Endodermal cell (in vitro differentiated cells): ENCODE measurements at places on chromosomes 11 and 22. TPM values are rescaled to one million over a fixed set of nuclear protein-coding genes. Genes with fewer than 3 reads are reported as not detected.

Gene XKR3
- not detected in 3 replicates for total RNA-seq

Gene ANAPC15
- 54.9 and 57.9 TPM in 2 replicates for total RNA-seq

Gene ANO5
- total RNA-seq = 6.2 TPM in 2 replicates

Gene ISX
- total RNA-seq = 0.13 to 0.15 TPM in 2 of 3 replicates, not detected in the other

Gene APOL1
- total RNA-seq = 0.11 and 0.32 TPM in 2 replicates

Gene MFNG
- total RNA-seq = 0.81 and 1.9 TPM in 2 replicates

Gene GRIA4
- 0.37 and 1.4 TPM in 2 replicates for total RNA-seq
